ENCODE measurements at places on chromosomes 4 and X.

DNA sequence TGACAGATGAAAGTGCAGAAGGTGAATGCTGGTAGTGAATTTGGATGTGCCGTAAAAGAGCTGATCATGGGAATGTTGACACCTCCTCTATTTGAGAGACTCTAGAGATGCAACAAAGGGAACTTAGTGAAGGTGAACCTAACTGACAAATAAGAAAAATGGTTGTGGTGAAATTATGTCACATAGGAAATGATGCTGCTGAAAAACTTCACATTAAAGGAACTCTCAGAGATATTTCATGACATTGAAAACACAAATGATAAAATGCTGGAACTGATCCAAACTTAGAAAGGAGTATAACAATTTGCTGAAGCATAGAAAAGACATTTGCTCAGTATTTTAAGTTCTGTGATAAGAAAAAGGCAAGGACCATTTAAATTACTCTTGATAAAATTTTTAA lies 31.9 kb downstream of the MGAT4D start:
- DNase-seq = no peak

GRCh38 chr4:114595921-114596320 lies 2.7 kb upstream of the UGT8 start:
- DNase-seq = no peak

- peak; percentile 64 for DNase-seq
These were observed 136.4 kb downstream of the ZNF674 start for GRCh38 chrX:46408553-46409407.

GRCh38 chr4:99834569-99834968 lies 17.9 kb downstream of the DAPP1 start:
- DNase-seq = no peak

DNA sequence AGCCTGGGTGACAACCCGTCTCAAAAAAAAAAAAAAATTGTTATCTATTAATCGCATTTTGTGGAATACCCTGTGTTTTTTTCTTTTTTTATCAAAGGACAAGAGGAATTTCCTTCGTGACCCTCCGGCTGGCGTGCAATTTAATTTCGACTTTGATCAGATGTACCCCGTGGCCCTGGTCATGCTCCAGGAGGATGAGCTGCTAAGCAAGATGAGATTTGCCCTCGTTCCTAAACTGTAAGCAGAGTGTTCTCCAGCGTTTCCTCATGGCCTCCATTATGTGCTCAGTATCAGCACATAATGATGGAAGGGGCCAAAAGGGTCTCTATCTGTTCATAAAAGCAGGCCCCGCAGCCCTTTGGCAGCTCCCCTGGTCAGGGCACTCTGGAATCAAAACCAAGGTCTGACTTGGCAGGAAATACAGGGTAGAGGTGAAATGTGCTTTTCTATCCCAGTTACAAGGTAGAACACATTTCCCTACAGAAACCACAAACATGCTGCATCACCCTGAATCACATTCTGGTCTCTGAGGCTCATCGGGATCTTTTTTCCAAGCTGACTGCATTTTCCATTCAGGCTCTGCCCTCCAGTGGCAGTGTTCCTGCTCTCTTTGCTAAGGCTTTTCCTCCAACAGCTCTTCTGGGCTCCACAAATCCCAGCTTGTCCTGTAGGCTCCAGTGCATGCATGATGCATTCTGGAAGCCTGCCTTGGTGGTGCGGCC lies 24.4 kb downstream of the SYAP1 start:
- no peak for DNase-seq

- DNase-seq = no peak
These were observed 125.8 kb downstream of the KIT start for GRCh38 chr4:54783402-54784110.

DNA sequence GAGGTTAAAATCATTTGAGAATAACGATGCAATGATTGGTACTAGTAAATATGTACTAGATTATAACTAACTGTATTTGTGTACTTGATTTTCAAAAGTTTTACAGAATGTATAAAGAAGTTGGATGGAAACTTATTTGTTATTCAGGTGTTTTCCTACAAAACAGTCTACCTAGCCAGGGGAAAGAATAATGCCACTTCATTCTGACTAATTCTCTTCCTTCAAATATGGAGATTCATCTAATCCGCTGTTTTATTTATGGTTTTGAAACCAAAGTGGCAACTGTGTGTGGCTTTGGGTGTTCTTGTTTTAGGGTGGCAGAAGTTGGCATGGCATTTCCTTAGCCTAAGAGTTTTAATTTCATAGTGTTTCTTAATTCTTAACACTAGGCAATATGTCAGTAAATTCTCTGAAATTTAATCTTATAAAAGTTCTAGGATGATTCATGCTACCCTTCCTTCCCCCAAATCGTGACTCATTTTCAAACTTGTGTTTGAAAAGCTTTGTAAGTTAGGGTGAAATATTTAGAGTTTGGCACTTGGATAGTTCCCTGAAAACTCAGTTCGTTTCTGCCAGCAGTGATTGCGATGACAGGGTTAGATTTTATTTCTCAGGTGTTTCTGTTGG lies 62.6 kb downstream of the DCLK2 start:
- no peak for DNase-seq

- DNase-seq = no peak
These were observed 590.9 kb upstream of the GNPDA2 start for GRCh38 chr4:45317276-45317675.

DNA sequence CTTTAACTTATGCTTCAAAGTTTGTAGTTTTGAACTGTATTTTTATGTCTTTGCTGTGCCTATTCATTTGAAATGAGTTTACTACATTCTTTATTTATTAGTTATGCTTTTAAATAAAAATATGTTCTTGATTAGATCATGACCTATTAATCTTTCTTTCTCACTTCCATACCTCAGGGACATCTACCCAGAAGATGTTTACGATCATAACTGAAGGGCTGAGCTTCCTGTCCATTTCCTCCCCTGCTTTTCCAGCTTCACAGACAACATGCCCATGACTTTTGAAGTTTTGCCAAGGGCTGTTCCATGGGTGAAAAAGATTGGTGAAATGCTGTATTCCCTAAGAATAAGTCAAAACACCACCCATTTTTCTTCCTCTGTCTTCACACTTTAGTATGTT lies 99.7 kb upstream of the DDIT4L start:
- DNase-seq = no peak

GRCh38 chr4:94354474-94354896 lies 11.8 kb upstream of the HPGDS start:
- DNase-seq = no peak

- peak; percentile 45 for DNase-seq
These were observed 93.8 kb downstream of the APBB2 start for GRCh38 chr4:41120297-41121217.

DNA sequence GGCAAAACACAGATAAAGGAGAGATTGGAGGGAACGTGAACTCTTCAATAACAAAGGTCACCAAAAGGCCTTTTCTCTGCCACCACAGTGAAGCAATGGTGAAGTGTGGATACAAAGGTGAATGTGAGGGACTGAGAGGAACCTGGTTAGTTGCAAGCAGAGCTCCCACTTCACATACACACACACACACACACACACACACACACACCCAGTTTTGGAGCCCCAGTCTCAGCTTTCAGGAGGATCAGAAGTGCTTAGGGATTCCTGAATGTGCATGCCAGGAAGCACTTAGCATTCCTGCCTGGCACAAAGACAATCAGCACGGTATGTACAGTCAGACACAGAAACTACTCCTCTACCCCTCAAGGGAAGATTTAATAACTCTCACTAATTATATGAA lies 71.5 kb downstream of the ARHGEF9 start:
- no peak for DNase-seq

DNA sequence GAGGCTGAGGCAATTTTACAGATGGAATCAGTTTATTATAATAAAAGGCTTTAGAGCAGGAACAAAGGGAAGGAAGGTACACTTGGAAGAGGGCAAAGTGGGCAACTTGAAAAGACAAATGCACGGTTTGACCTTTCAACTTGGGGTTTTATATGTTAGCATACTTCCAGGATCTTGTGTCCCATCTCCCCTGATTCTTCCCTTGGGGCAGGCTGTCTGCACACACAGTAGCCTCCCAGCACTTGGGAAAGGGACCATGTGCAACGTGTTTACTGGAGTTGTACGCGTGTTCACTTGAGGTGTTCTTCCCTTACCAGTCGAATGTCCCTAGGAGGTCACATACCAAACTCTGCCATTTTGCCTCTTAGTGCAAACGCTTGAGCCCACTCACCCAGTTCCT lies 7.3 kb downstream of the PPA2 start:
- DNase-seq = no peak

DNA sequence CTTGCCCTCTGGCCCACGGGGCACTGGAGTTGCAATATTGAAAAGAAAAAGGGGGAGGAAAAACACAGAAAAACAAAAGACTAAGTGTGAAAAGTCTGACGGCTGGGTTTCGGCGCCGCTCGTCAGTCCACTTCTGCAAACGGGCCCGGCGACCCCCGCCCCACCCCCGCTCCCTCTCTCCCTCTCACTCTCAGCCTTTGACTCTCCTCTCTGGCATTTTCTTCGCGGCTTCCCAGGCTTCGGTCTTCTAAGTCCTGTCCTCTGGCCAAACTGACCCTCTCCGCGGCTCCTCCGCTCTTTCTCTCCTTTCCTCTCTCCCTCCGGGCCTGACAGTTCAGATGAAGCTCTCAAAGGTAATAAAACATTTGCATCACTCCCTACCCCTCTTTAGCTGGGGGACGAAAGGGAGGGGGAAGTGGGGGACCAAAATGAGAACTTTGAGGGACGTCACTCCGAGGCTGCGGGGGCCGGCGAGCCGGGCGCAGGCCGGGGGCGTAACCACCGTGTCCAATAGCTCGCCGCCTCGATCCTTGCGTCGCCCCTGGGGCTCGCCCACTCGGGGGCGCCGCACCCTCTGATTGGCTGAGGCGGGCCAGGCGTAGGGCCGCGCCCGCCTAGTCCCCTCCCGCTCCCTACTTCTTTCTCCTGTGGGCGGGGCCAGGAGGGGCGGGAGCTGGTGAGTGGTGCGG lies at the start of gene NKX6-1:
Gene NKX6-1 (minus strand): TSS at position 358 of the 689 bp plus-strand sequence. CDS start 1,064 bp downstream, outside the sequence.
- DNase-seq = peak; percentile 89

DNA sequence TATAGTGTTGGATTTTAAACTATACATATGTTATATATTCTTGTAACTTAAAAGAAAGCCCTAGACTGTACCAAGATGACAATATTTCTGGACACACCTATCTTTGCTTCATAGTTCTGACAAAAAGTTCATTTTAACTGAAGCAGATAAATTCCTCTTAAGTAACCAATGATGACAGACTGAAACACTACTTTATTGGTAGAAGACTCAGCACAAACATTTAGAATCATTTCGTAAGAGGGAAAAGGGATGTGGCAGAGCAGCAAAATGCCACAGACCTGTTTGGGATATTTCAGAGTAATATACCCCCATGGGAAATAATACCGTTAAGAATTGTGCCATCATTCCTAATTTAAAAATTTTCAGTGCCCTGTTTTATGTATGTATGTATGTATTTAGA lies 56.2 kb downstream of the APOO start:
- no peak for DNase-seq

DNA sequence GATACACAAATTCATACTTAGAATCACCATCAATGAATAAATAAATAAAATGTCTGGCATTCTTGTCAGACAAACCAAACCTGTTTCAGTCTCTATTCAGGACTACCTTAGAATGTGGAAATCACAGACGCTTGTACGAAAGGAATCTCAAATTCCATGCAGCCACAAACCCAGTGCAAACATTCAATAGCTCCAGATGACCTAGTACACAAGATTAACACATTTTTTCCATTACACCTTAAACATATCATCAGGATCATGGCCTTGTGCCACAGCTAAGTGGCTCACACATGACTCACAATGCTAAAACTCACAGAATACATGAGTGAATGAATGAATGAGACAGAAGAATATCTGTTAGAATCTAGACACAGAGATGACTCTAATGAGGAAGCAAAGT lies 134.2 kb downstream of the PWWP3B start:
- DNase-seq = peak; percentile 12

- peak; percentile 26 for DNase-seq
These were observed 33.6 kb downstream of the CLCN4 start for GRCh38 chrX:10190367-10190766.

DNA sequence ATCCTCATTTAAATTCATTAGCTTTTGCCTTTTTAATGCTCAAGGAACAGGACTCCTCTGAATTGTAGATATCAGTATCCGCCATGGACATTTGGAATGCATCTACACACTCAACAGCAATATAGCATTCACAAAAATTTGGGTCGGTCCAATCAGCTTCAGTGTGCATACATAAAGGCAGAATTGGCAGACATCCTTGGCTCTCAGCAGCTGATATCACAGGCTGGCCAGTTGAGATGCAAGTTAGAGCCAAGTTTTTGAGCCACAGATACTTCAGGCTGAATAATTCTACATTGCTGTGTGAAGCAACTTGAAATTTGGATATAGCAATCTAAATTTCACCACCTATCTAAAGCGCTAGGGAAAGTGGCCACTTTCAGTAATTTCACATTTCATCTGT lies 821.1 kb downstream of the PCDH19 start:
- DNase-seq = no peak

DNA sequence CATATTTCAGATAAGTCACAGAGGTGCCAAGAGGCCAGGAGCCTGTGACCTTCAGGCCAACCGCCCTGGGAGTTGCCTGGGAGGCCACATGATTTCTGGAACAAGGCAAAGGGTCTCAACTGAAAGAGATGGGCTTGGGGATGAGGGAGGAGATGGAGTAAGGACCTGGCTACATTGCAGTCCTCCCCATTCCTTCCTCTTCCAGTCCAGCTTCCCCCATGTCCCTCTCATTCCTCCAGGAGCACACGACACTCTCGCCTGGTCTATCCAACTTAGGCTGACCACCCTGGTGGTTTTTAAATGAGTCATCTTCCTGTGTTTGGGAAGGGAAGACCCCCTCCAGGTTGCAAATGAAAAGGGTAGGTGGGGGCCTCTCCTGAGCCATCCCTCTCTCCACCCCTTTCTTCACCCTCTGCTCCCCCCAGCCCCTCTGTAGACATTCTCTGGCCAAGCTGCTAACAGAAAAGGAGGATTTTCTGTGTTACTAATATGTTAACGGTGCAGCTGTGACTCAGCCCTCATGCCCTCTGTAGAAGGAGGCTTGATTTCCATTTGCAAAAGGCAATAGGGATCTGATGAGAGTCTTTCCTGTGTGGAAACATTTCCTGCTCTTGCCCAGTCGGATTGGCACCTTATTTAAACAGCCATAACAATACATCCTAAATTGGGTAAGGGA lies 79.2 kb downstream of the RTL5 start:
- DNase-seq = no peak

GRCh38 chr4:189656641-189657040 lies 284.0 kb upstream of the FRG1 start:
- peak; percentile 34 for DNase-seq

DNA sequence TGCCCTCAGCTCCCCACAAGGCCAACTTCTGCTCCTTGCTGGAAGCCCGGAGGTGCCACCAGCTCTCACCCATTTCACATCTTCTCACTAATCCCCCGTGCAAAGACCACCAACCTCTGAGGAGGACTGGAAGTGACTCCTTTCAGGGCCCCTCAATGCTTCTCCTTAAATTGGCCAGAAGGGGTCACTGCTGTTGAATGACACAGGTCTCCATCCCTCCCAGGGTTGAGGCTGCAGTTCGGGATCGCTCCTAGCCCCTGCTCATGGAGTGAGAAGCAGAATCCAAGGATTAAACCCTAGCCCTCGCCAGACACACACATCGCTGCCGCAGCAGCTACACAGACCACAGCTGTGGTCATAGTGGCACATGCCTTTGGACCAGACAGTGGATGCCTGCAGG lies 279.5 kb upstream of the TAPT1 start:
- DNase-seq = no peak
